Left cardiac atrium (tissue), 4 donors: ENCODE measurements at places on chromosomes 16 and 17.

DNA sequence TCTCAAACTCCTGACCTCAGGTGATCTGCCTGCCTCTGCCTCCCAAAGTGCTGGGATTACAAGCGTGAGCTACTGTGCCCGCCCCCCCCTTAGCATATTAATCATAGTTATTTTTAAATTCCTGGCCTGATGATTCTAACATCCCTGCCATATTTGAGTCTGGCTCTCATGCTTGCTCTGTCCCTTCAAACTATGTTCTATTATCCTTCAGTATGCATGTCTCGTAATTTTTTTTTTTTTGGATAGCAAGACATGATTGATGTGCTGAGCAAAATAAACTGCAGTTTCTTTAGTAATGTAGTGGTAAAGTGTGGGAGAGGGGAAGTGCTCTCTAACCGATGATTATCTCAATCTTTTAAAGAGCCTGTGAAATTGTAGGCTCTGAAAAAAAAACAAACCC lies 34.3 kb upstream of the TMEM92 start:
- DNase-seq = no peak

- no peak for DNase-seq
Measured at GRCh38 chr17:9268546-9268945, 247.2 kb downstream of the NTN1 start.

DNA sequence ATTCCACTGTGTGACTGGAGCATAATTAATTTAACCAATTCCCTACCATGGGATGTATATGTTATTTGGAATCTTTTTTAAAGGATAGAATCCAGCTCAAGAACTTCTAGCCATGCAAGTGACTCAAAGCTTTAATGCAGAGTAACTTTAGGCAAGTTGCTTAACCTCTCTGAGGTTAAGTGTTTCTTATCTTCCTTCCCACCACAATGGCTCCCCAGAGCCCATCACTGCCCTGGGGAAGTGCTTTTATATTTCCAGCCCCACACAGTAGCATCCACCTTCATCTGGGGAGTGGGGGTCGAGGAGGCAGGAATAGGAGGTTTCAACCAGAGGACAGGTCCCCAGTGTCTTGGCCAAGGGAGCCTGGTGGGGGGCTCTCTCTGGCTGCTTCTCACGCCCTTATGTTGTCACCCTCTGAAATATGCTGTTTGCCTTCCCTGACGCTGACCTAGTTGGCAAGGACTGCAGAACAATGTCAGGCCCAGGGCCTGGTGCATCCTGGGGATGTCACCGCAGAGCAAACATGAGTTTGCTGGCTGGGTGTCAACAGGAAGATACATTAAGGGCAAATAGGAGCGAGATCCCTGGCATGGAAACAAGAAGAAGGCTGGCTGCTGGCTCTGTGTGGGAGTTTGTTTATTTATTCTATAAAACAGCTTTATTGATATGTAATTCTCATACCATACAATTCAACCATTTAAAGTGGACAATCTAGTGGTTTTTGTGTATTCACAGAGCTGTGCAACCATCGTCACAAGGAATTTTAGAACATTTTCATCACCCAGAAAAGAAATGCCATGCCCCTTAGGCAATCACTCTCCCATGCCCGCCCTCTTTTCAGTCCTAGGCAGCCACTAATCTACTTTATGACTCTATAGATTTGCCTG lies 46.6 kb upstream of the WSB1 start:
- DNase-seq = peak; percentile 81

DNA sequence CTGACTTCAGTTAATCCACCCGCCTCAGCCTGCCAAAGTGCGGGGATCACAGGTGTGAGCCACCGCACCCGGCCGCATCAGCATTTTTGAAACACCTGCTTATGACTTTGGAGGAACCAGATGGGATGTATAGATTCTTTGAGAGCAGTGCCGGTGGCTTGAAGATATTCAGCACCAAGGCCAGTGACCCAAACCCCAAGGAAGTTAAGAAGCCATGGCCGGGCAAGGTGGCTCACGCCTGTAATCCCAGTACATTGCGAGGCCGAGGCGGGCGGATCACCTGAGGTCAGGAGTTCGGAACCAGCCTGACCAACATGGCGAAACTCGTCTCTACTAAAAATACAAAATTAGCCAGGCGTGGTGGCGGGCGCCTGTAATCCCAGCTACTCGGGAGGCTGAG lies 43.9 kb downstream of the TRARG1 start:
- DNase-seq = no peak

- no peak for DNase-seq
Measured at GRCh38 chr16:4938683-4939030, 1.7 kb upstream of the PPL start.

DNA sequence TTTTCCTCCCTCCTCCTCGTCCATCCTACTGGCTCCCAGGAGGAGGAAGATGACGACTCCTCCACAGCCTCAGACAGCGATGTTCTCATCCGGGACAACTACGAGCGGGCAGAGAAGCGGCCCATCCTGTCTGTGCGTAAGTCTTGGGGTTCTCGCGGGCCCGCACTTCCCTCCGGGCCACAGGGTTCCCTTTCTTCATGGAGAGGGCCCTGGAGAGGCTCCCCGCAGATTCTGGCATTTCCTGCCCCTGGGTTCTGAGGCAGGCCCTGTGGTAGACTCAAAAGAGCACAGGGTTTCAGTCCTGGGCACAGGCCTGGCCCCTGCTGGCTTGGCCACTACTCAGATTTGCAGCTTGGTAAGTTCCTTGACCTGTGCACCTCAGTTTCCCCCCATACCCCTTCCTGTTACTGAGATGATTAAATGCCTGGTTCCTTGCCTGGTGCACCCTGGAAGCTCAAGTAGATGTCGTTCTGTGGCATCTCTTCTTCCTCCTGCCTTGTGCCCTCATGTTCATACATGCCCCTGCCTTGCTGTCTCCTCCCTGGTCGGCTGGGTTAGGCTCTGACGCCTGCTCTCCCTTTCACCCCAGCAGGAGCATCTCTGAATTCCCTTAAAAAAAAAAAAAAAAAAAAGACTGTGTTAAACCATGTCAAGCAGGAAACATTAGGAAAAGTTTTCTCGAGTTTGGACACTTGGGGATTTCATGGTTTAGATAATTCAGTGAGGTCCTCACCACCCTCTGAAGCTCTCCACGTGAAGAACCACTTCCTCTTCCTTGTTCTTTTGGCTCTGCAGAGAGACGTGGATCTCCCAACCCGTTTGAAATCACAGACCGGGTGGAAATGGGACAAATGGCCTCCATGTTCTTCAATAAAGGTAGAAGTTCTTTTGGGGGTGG lies 14.3 kb upstream of the NAT9 start:
- no peak for DNase-seq

DNA sequence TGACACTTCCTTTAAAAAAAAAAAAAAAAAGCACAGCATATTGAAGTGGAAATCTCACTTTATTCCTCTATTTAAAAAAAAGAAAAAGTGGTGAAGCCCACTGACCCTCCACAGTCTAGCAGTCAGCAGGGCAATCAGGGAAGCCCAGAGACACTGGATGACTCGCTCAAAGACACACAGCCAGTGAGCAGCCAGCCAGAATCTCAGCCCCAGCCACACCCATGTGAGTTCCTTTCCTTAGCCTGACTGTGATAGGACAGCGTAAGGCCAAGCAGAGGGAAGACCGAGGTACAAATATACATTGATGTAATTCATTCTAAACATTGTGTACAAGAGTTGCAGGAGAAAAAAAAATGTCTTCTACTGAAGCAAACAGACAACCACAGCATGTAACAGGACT lies 22.5 kb downstream of the XPO6 start:
- DNase-seq = no peak
